ENCODE measurements at places on chromosomes 2 and 18.
A peak's percentile ranks its signal among the peaks of the same experiment; 100 is the strongest.

DNA sequence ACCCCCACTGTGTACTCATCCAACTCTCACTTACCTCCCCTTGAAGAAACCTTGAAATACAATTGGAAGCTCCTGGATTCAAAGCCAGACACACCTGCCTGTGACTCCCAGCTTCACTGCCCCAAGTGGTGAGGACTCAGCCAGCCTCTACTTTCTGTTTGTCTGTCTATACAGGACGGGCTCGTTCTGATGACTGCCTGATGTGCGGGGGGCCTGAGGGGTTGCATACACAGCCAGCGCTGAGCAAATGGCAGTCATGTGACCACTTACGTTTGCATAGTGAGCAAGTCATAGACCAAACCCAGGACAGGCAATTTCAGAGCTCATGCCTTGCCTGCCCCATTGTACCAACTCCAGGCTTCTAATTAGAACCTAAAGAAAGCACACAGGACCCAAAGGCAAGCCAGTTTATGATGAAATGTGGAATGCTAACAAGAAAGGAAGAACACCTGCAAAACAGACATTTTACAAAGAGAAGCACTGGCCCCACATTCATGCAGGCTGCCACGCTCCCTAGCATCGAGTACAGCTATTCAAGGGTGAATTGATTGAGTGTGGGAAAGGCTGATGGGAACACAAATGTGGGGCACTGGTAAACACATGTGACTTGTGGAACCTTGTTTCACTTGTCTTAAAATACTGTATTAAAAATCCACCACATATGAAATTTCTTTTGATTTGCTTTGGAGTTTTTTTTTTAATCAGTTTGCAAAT is 137.8 kb downstream of the LNPK start:
- DNase-seq = no peak

DNA sequence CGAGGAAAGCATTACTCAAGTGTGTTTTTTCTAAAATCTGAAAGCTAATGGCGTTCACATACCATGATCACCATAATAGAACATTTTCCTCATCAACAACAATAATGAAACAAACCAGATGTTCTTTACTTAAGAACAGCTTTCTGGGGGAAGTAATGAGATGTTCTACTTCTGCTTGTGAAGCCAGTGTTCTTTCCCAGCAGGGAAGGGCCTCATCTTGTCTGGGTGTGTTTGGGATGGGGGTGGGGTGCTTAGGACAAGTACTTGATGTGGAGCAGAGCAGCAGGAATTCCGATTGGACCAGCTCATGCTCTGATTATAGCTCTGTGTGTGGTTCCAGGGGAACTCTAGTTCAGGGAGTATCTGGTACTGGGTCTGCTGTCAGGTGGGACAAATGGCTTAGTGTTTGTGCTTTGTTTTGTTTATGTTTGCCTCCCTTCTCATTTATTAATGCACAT is 163.0 kb upstream of the NOSTRIN start:
- no peak for DNase-seq

DNA sequence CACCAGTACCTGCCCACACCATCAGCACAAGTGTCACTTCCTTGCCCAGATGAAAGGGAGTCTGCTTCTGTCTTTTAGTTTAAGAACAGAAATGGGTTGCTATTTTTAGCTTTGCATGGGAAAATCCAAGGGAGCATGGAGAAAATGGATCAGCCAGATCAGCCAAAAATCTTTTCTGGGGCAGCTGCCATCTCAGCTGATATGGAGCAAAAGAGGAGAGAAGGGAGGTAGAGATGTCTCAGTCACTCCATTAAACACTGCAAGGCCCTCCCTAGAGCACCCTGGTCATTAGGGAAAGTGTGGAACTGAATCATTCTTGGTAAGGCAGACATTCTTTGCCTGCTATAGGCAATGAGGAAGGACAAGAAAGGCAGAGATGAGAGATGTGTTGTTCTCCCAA is 79.9 kb downstream of the CTAGE1 start:
- no peak for DNase-seq

GRCh38 chr2:49335546-49335945 is 181.2 kb upstream of the FSHR start:
- DNase-seq = no peak

- no peak for DNase-seq
Measured at GRCh38 chr2:127645395-127646291, at the start of gene GPR17. GPR17 (plus strand) TSS chr2:127646153; CDS start chr2:127650736, 4,583 bp downstream.

DNA sequence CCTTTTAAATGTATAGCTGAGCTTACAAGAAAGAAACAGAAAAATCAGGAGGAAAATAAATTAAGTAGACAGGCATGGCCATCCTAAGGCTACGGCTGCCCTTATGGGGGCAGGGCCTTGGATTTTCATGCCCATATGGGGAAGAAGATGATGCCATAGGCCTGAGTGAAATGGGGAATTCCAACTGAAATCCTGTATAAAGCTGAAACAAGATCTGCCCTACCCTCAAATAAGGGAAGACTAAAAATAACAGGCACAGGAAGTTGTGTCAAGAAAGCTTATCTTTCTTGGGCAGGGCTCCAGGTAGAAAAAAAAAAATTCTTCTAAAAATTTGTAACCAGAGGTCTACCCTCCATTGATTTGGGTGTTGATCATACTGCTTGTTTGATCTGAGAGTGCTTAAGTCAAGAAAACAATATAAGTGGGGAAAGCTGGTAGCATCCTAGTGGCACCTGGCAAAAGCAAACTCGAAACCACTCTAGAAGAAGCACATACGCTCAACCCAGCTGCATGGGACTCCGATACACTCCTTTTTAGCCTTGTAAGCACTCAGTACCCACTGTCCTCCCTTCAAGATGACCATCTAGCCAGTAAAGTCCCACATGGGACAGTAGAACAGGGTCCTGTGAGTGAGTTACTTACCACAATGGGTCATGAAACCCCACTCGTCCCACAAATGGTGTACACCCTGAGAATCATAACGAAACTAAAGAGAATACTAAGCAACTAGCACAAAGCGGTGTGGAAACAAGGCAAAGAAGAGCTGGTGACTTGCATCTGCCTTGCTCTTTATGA is 22.3 kb downstream of the DNAH7 start:
- no peak for DNase-seq

- DNase-seq = no peak
Measured at GRCh38 chr18:74420926-74421325, 36.2 kb downstream of the DIPK1C start.

DNA sequence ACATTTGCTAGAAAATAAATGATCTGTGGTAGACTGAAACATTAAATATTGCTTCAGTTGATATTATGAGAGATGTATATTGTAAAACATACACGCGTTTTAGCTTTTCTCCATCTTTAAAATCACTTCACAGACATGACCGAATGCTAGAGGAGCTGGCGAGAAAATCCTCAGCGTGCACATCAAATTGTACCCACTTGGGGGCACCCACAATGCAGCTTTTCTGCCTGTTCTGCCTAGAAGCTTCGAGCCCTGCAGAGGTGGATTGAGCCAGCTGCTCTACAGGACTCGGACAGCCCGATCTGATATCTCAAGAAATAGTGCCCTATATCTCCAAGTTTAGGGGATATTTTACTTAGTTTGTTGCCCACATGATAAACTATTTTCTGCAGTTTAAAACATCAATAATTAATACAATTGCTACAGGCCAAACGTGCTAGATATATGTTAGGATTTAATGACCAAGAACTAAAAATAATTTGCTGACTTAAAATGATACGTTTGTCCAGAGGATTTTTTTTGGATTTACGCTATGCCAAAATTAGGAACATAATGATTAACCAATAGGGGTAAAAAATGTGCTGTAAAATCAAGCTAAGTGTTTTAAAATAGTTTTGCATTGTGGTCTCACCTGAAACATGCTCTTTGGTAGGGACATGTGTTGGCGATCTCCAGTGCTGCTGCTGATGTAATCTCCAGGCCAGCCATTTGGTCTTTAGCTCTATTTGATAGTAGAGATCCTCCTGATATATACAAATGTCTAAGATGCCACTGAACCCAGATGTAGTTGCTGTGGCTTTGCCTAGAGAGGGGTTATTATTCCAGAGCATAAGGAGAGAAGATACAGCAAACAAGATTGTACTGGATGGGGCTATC is 22.3 kb upstream of the ATP5MC3 start:
- peak; percentile 57 for DNase-seq

DNA sequence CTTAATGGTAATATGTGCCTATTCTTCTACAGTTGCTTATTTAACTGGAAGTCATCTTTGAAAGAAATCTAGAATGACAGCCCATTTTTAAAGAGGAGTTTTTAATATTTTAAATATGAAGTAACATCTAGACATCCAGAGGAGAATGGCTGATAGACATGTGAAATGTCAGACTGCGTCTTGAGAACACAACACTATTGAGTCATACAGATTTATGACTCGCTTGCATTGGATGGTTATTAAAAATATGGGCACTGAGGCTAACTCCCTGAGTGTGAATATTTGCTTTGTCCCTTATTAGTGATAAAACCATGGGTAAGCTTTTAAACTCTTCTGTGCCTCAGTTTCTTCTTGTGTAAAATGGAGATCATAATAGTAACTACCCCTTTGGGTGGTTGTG is 22.9 kb downstream of the TDRD15 start:
- no peak for DNase-seq

- DNase-seq = no peak
Measured at GRCh38 chr18:35141077-35141476, 99.8 kb upstream of the ZNF397 start.

DNA sequence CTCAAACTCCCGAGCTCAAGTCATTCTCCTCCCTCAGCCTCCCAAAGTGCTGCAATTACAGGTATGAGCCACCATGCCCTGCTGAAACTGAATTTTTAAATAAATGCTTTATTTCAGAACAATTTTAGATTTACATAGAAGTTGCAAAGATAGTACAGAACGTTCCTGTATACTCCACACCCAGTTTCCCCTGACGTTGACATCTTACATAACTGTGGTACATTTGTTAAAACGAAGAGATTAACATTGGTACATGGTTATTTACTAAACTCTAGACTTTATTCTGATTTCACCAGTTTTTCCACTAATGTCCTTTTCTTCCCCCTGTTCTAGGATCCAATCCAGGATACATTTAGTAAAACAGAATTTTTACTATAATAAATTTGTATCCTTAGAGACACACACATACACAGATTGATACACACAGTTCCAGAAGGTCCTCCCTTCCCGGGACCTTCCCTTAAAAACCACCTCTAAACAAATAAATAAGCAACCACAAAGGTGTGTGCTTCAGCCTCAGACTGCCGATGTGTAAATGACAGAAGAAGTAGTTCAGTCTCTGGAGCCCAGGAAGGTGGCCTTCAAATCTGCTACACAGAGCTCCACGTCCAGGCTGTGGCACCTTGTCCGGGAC is 6.9 kb downstream of the NEU2 start:
- no peak for DNase-seq

DNA sequence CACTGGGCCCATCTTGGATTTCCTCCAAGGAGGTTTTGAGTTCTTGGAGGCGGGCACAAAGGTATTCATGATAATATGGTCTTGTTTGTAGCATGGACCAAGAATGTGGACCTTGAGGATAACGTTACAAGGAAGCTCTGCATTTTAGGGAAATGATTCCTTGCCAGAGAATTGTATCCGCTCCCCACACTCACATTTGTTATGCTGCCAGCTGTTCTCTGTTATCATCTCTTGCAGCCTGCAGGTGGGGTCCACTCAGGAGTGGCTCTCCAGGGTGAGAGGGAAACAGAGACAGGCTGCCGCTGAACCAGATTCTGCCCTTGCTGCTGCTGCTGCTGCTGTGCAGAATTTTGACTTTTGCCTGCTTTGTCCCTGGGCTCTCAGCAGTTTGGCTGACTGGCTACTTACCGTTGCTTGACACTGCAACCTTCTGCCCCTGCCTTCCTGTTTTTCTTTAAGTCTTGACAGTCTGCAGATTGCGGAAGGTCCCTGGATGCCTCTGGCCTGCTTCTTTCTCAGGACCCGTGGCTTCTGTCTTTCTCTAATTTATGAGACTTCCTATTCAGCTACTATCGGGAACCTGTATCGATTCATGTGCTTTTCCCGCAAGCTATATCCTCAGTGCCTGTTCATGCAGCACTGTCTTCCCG is 122.3 kb upstream of the DOCK10 start:
- no peak for DNase-seq

GRCh38 chr2:94622113-94622618 is 249.1 kb upstream of the TEKT4 start:
- DNase-seq = no peak

DNA sequence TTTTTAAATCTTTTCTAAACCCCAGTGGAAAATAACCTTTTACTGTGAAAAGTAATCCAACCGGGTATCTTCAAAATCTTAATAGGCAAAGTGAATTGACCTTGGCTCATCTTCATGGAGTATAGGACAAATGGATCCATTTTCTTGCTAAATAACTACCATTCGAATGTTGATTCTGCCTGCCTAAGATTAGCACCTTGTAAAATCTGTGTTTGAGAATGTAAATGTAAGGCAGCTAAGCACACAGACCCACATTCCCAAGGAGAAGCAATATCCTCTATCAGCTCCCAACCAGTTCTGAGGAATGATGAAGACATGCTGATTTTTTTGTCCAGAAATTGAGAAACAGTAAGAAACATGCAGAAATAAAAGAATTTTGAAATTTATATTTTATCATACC is 509.8 kb upstream of the SMIM21 start:
- no peak for DNase-seq

DNA sequence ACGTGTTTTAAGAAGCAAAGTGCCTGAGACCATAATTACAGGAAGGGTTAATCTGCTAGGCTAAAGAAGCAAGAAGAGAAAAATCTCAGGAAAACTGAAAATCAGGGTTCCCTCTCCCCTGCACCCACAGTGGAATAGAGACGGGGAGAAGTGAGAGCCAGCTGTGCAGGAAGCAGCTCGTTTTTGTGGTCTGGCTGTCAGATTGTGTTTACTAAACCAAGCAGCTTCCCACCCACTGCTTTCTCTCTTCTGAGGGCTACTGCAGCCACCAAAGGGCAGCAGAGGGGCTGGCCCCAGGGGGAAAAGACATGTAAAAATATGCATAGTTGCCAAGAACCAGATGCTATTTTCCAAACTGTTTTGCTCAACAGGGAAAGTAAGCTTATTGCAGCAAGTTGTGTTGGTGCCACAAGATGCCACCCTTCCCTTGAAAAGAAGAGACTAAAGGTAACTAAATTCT is 72.6 kb upstream of the THUMPD2 start:
- no peak for DNase-seq

- no peak for DNase-seq
Measured at GRCh38 chr2:185835974-185836373, 97.4 kb downstream of the FSIP2 start.

GRCh38 chr18:48605408-48605845 is 66.6 kb downstream of the CTIF start:
- no peak for DNase-seq

DNA sequence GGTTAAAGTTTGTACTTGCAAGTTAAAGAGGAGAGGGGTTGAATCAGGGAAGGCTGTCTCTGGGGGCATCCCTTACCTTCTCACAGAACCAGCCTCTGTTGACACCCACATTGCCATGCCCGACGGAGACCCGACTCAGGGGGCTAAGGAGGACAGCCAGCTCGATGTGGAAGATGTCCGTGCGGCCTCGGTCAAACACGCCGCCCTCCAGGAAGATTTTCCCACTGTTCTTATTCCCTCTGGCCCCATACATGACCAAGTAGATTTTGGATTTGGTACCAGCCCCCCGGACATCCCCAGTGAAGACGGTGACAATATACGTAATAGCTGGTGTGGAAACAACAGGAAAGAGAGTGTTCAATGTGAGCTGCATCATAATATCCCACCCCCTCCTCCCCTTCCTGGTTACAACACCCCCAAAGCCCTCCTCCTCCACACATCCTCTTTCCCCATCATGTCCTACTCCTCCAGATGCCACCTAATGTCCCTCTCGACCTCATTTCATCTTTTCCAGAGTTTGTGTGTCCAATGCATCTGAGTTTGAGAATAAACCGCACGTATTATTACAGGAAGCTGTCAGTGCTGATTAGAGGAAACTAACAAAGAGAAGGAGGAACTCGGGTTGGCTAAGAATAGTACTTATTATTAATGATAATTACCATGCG is 55.7 kb downstream of the LOXHD1 start:
- DNase-seq = no peak

Measured in activated naive CD4-positive, alpha-beta T cell treated with anti-CD3 and anti-CD28 coated beads, Interleukin-2, amount 10 ng/mL, durations not matched to agents 7 days and 5 days (primary cell).